ENCODE measurements at places on chromosomes 2 and 18.

DNA sequence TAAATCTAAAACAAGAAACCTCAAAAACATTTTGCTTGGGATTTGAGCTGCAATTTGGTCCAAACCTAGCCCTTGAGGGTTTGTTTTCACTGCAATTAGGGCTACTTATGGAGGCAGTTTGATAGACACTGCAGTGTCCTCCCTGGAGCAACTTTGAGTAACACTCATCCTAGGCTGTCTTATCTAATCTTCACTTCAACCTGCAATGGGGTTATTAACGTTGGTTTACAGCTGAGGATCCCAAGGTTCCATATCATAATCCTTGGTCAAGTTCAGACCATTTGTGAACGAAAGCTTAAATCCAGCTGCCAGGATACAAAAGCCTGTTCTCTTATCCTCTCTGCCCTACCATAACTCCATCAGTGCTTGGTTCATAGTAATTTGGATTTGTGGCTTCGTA is 2.5 kb downstream of the ANXA4 start:
- no peak for DNase-seq

DNA sequence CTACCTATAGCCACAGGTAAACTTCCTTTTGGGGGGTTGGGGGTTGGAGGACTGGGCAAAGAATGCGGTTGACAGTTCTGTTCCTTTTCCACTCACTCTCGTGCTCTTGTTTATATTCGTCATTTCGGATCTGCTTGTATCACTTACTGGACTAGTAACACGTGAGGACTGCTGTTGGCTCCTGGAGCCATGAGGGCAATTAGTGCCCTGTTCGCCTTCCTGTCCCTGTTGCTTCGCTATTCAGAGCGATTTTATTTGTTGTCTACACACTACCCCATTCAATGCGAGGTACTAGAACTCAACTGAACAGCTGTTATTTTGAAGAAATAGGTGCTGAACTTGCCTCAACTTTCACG is 1.1 kb downstream of the KCNJ3 start:
- DNase-seq = no peak

DNA sequence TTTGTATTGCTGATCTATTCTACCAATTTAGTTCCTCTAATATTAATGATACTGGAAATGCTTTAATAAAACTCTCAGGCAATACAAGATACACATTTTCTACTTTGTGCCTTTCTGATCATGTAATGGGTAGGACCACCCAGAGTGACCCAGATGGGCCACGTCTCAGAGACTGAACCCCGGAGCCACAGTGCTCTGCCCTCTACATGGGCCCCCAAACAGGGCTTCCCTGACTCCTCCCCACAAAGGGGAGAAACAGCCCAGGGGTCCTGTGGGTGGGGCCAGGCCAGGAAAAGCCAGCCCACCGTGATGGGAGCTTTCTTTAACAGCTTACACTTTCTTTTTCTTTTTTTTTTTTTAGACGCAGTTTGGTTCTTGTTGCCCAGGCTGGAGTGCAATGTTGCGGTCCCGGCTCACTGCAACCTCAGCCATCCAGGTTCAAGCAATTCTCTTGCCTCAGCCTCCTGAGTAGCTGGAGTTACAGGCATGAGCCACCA is 18.4 kb downstream of the HDAC4 start:
- peak; percentile 6 for DNase-seq

- no peak for DNase-seq
Observed at GRCh38 chr2:200454927-200455801, 54.7 kb downstream of the KCTD18 start.

GRCh38 chr18:57942493-57942892 is 101.5 kb upstream of the NEDD4L start:
- no peak for DNase-seq

- no peak for DNase-seq
Observed at GRCh38 chr2:11333427-11334183, 10.8 kb downstream of the ROCK2 start.

DNA sequence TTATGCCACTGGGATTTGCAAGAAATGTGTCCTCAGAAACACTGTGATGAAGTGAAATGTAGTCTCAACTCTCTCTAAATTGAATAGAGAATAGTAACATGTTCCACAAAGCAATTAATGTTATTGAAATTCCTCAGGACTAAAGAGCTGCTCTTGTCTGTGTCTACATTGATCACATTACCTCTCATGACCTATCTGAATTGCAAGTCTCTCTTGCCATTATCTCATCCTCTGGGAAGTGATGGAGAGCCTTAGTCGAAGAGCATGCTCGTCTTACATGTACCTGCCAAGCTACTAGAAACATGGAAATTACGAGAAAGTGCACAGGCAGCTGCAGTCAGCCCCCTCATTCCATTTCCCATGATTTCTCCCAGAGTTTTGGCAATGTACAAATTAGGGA is 561.1 kb upstream of the ZNF804A start:
- DNase-seq = no peak

- no peak for DNase-seq
Observed at GRCh38 chr2:70080610-70081200, 6.6 kb upstream of the PCBP1 start.

DNA sequence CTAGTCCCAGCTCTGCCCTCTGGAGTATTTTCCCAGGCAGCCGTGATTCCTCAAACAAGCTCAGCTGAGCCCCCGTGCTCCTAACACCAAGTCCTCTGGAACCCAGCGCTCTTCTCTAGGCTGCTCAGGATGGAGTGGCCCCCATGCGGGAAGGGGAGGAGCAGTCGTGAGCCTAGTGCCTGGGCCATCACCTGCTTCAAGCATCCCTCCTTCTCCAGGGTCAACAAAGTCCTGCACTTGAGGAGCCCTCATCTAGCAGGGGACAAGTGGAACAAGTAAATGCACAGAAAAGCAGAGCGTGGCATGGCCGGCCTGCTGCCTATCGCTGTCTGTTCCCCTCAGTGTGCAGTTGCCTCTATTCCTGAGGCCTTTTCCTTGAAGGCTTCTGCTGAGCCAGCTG is 168.6 kb downstream of the INHBB start:
- DNase-seq = peak; percentile 10

GRCh38 chr2:196233805-196234475 is 62.6 kb upstream of the STK17B start:
- DNase-seq = no peak

- no peak for DNase-seq
Observed at GRCh38 chr2:190794377-190794776, 86.2 kb upstream of the GLS start.

DNA sequence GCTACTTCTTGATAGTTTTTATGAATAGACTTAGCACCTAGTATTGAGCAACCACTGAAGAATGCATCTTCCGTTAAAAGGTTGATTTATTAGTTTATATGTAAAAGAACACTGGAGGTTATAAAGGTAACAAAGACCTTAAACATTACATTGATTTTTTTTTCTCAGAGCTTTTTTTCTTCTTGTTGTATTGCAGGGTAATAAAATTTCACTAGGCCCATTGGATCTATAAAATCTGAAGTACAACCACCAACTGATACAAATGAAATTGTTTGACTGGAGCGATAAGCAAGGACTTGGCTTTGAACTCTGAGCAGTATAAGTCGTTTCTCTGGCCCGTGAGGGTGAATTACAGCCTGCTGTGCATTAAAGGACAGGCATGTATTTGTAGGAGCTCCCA is 344.0 kb downstream of the LRRTM1 start:
- DNase-seq = no peak

GRCh38 chr18:63155910-63156773 is 163.4 kb downstream of the BCL2 start:
- DNase-seq = no peak

DNA sequence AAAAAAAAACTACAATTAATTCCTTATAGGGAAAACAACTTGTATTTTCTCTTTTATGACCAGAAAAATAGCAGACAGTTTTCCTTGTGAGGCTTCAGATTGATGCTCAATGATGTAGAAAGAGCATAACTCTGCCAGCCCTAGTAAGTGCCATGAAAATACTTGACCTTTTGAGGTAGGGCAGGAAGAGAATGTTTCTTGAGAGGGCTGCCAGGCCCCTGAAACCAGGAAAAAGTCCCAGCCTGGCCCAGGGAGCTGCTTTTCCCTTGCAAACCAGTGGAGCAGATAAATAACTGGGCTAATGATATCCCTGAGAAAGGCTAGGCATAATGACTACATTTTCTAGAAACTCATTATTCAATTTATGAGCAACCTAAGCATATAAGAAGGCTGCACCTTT is 126.8 kb downstream of the SLC8A1 start:
- DNase-seq = no peak

DNA sequence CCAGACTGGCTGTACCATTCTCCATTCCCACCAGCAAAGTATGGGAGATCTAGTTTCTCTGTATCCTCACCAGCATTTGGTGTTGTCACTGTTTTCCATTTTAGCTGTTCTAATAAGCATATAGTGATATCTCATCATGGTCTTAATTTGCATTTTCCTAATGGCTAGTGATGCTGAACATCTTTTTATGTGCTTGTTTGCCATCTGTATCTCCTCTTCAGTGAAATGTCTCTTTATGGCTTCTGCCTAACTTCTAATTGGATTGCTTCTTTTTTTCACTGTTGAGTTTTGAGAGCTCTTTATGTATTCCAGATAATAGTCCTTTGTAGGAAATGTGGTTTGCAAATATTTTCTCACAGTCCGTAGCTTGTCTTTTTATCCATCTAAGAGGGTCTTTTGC is 18.9 kb upstream of the BIN1 start:
- no peak for DNase-seq

DNA sequence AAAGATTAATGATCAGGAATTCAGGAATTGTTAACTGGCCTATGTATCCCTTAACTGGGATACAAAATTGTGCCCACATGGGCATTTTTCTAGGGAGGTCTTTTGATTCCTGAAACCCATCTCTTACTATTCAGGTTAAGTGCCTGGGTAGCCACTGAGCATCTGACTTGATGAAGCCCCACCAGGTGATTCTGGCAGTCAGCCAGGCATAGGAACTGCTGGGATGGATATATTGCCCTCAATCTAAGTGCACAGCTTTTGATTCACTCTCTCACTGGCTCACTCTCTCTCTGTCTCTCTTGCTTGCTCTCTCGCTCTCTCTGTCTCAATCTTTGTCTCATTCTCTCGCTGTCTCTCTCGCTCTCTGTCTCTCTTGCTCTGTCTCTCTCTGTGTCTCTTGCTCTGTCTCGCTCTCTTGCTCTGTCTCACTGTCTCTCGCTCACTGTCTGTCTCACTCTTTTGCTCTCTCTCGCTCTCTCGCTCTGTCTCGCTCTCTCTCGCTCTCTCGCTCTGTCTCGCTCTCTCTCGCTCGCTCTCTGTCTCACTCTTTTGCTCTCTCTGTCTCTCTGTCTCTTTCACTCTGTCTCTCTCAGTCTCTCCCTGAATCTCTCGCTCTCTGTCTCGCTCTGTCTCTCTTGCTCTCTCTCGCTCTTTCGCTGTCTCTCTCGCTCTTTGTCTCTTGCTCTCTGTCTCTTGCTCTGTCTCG is 22.3 kb downstream of the INPP1 start:
- no peak for DNase-seq

GRCh38 chr18:79121746-79122474 is 52.7 kb downstream of the ATP9B start:
- no peak for DNase-seq

- DNase-seq = no peak
Observed at GRCh38 chr2:85702172-85702571, 8.0 kb downstream of the GNLY start.

GRCh38 chr18:52992041-52992440 is 652.0 kb downstream of the DCC start:
- DNase-seq = no peak

GRCh38 chr18:11808001-11808855 is 43.0 kb upstream of the CHMP1B start:
- no peak for DNase-seq

DNA sequence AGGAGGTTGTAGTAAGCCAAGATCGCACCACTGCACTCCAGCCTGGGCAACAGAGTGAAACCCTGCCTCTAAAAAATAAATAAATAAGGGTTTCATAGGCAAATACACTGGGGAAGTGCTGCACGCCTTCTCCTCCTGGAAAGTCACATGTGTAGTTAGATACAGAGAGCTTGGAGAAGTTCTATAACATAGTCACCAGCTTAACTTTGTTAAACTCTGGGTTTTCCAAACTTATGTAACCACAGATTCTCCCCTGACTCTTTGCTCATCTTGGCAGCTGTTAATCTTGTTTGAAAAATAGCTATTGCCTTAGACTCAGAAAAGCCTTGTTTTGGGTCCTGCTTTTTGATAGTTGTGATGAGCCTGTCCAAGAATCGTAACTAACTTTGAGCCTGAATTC is 25.2 kb downstream of the KIAA2012 start:
- DNase-seq = no peak

GRCh38 chr2:18701981-18702380 is 112.6 kb upstream of the NT5C1B start:
- no peak for DNase-seq

GRCh38 chr2:234404957-234405356 is 91.9 kb downstream of the ARL4C start:
- no peak for DNase-seq

DNA sequence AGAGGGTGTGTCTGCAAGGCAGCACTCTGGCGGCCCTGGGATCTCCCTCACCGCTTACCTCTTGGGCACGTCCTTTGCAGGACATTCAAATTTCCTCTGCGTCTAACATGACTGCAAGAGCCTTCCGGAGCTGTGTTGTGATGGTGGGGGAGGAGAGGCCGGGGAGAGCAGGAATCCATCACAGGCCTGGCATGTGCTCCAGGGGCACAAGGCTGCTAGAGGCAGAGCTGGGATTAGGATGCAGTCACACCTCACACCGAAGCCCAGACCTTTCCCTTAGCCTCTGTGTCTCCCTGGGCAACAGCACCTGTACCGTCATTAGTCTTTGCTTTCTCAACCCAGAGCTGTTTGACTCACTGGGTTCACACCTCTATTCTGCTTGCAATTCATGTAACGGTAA is 111.3 kb downstream of the CMPK2 start:
- no peak for DNase-seq

DNA sequence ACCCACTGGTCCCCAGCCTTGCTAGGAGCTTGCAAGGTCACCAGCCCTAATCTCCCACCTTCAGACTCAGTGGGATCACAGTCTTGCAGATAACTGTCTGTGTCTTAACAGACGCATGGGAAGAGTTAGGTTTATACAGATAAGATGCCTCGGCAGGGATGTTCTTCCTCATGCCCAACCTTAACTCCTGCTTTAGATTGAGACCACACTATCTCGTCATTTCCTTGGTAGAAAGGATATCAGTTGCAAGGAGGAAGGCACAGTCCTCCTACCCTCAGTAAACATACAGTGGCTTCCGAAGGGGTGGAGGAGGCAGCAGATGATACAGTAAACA is 7.2 kb downstream of the NT5DC4 start:
- no peak for DNase-seq

DNA sequence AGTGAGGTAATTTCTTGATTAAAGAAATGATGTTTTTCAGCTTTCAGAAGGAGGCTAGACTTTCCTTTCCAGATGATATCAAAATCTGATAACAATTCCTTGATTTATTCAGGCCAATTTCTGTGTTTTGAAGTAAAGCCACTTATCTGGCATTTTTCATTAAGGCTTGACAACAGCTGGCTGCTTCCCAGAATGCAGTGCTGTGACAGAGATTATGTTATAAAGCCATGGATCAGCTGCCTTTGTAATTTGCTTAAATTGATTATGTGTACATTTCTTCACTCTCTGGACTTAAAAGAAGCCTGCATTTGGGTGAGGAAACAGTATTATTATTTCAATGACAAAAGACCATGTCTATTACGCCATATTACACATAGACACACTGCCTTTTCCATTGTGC is 136.0 kb downstream of the PLCL1 start:
- no peak for DNase-seq

All from activated naive CD8-positive, alpha-beta T cell treated with anti-CD3 and anti-CD28 coated beads, Interleukin-2, amount 10 ng/mL, durations not matched to agents 7 days and 5 days (primary cell).